ENCODE measurements at places on chromosomes 3 and 15. TPM values are rescaled to one million over a fixed set of nuclear protein-coding genes. Genes with fewer than 3 reads are reported as not detected.

The CCR3 gene
- not detected for total RNA-seq

The KLF15 gene
- not detected for total RNA-seq

The ELL3 gene
- total RNA-seq, result 2.7 TPM

The NOP10 gene
- total RNA-seq, result 116 TPM

The GOLGA6L10 gene
- 0.30 TPM for total RNA-seq

The IL5RA gene
- not detected for total RNA-seq

The DIPK2A gene
- total RNA-seq, result 68.6 TPM

The NECTIN3 gene
- 63.3 TPM for total RNA-seq

The NANOGP8 gene
- total RNA-seq, result not detected

The KAT2B gene
- total RNA-seq, result 4.8 TPM

The CP gene
- not detected for total RNA-seq

The TJP1 gene
- 50.5 TPM for total RNA-seq

The CCRL2 gene
- not detected for total RNA-seq

The EAF1 gene
- 25.4 TPM for total RNA-seq

The COL6A6 gene
- total RNA-seq, result 0.30 TPM

The AP3B2 gene
- 0.23 TPM for total RNA-seq

The COL8A1 gene
- total RNA-seq, result 197 TPM

The INSYN1 gene
- 0.23 TPM for total RNA-seq

The CD276 gene
- 175 TPM for total RNA-seq

The KIF7 gene
- total RNA-seq, result 18.7 TPM

The RBPMS2 gene
- total RNA-seq, result not detected

The P3H2 gene
- 24.8 TPM for total RNA-seq

The HLTF gene
- total RNA-seq, result 63.8 TPM

The CCDC54 gene
- not detected for total RNA-seq

The CHST13 gene
- total RNA-seq, result not detected

The TBL1XR1 gene
- 130 TPM for total RNA-seq

The EIF4E3 gene
- 1.2 TPM for total RNA-seq

The TRH gene
- total RNA-seq, result not detected

The CNBP gene
- total RNA-seq, result 233 TPM

The C2CD4A gene
- total RNA-seq, result not detected

The CLSTN2 gene
- total RNA-seq, result 5.9 TPM

The CHRFAM7A gene
- under 0.01 TPM for total RNA-seq

The HES1 gene
- 3.7 TPM for total RNA-seq

The CCDC39 gene
- not detected for total RNA-seq

The SGO1 gene
- total RNA-seq, result 4.9 TPM

The SAMD7 gene
- total RNA-seq, result not detected

The EXD1 gene
- total RNA-seq, result under 0.01 TPM

The SSR3 gene
- total RNA-seq, result 918 TPM

The NMNAT3 gene
- total RNA-seq, result 0.32 TPM

The IL17RD gene
- total RNA-seq, result 3.0 TPM

The LIPH gene
- total RNA-seq, result not detected

The SOX14 gene
- total RNA-seq, result not detected

The RAD51 gene
- total RNA-seq, result 4.8 TPM

The WNT7A gene
- total RNA-seq, result not detected

The WDR6 gene
- 75.4 TPM for total RNA-seq

The TMEM207 gene
- not detected for total RNA-seq

The ACTL6A gene
- 42.8 TPM for total RNA-seq

The EPHA3 gene
- 17.0 TPM for total RNA-seq

The EFCAB12 gene
- 0.05 TPM for total RNA-seq

The ARNT2 gene
- 1.8 TPM for total RNA-seq

The PRICKLE2 gene
- total RNA-seq, result 47.7 TPM

The SYNPR gene
- not detected for total RNA-seq

The MOBP gene
- not detected for total RNA-seq

The EHHADH gene
- 2.4 TPM for total RNA-seq

All from smooth muscle cell of the umbilical artery (primary cell).